ENCODE measurements at places on chromosomes 6 and 20.

GRCh38 chr20:62357187-62357667 is 9.9 kb downstream of the LAMA5 start:
- peak; percentile 13 for DNase-seq

DNA sequence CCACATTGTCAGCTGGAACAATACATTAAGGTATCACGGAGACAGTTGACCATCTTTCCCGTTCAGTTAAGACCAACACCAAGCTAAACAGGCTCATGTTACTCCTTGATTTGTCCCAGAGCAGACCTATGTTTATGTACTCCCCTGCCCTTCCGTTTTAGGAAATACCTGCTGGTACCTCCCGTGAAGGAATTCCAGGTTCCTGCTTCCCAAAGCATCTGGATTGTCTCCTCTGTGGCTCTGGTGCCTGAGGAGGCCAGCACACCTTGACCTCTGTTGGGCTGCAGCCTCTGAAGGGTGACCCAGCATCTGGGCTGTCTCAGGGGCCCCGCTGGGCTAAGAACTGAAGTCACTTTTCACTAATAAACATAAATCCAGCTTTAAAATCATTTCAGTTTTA is 647.8 kb upstream of the MARCKS start:
- DNase-seq, result no peak

DNA sequence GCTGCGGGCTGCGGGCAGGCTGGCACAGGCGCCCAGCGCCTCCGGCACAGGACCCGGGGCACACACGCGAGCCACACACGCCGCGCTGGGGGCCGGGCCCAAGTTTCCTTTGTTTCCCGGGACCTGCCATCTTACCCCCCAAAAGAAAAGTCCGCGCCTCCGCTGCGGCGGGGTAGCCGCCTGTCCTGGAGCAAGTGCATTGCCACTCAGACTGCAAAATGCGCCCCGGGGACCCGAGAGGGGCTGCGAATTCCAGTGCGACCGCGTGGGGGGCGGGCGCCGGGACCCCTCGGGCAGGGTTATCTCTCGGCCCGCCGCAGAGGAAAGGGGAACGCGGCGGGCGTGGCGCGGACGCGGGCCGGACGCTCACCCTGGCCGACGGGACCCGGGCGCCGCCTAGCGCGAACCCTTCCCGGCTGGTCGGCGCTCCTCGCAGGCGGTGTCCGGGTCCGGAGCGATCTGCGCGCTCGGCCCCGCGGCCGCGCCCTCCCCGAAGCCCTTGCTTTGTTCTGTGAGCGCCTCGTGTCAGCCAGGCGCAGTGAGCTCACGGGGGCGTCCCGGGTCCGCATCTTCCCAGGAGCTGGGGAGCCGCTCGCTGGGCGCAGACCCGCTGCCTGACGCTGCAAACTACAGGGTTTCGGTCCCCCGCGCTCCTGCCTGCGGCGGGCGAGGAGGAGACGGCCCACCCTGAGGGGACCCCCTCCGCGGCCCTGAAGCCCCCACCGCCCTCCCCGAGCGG is 639 bp upstream of the CD24 start:
- DNase-seq, result peak; percentile 94

DNA sequence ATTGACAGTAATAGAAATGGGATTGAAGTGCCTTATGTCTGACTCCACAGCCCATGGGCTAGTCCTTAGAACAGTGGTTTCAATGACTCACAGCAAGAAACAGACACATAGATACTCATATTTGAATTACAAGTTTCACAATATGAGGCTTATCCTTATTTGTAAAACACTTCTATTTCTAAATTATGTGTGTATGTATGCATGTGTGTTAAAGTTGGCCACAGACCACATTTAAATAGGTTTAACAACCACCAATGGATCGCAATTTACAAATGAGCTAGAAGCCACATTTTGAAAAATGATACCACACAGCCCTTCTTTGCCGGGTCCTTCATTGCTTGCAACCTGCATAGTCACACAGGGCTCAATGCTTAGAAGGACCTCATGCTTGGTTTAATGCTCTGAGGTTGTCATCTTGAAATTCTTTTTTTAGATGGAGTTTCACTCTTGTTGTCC is 157.8 kb upstream of the PREP start:
- DNase-seq, result no peak

DNA sequence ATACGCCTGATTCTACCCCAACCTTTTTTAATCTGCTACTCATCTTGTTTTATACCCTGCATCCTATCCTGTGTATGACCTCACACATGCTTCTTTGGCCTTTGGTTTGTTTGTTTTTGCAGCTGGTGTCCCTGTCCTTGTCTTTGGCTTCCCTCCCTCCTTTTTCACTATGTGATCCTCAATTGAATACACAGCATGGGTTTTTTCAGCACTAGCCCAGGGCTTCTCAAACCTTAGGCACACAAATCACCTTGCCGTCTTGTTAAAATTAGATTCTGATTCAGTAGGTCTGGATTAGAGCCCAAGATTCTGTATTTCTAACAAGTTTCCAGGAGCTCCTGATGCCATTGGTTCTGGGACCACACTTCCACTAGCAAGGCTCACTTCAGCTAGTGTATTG is 321.5 kb upstream of the MAN1A1 start:
- no peak for DNase-seq

GRCh38 chr6:35895560-35895959 is 25.3 kb downstream of the SRPK1 start:
- DNase-seq, result no peak

Data from right kidney (tissue), 9 donors.